ENCODE measurements at places on chromosomes 1 and 21.

DNA sequence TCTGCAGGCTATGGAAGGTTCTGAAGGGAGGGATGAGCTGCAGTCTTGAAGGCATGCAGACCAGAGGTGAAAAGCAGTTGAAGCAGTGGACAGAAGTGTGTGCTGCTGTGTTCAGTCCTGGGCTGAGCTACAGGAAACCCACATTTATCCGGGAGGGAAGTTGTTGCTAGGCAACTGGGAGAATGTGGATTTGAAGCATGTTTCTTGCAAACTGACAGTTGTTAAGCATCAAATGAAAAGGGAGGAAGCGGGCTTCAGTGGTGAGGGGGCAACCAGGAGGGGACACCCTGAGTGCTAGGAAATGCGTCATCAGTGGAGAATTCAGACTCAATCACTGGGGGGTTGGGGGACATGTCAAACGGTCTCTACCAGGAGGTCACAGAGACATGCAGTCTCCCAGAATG lies 28.7 kb downstream of the ABCA4 start:
- no peak for DNase-seq

- DNase-seq = no peak
Measured at GRCh38 chr1:203038217-203038741, 12.0 kb downstream of the PPFIA4 start.

DNA sequence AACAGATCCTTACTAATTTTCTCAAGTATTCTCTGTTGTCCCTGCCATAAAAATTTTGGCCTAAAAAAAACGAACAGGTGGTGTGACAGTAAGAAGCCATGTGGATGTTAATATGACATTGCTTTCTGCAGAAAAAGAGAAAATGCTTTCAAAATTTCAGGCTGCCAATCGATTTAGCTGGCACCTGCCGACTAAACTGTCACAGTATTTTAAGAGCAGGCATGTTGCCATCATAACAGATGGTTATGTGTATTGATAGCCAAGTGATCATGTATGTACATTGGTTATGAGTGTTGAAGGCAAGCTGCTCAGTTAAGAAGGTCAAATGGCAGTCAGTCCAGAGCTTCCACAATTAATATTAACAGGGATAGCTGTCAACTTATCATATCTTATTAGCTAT lies 1017.0 kb downstream of the MRPL39 start:
- no peak for DNase-seq

GRCh38 chr1:220925707-220926106 lies 46.5 kb downstream of the HLX start:
- no peak for DNase-seq

DNA sequence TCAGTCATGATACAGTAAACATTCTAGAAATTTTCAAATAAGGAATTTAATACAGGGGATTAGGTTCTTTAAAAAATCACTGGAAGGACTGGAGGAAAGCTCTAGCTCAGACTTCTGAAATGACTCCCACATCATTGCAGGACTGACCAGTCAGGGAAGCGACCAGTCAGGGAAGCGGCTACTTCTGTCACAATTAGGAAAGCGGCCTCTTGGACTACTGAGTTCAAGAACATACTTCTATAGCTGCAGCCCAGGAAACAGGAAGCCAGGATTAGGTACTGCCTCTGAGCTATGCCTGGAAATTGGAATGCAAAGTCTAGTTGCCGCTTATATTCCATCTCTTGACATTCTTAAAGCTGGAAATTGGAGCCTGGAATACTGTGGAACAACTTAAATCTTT lies 45.5 kb downstream of the USP25 start:
- DNase-seq = no peak

DNA sequence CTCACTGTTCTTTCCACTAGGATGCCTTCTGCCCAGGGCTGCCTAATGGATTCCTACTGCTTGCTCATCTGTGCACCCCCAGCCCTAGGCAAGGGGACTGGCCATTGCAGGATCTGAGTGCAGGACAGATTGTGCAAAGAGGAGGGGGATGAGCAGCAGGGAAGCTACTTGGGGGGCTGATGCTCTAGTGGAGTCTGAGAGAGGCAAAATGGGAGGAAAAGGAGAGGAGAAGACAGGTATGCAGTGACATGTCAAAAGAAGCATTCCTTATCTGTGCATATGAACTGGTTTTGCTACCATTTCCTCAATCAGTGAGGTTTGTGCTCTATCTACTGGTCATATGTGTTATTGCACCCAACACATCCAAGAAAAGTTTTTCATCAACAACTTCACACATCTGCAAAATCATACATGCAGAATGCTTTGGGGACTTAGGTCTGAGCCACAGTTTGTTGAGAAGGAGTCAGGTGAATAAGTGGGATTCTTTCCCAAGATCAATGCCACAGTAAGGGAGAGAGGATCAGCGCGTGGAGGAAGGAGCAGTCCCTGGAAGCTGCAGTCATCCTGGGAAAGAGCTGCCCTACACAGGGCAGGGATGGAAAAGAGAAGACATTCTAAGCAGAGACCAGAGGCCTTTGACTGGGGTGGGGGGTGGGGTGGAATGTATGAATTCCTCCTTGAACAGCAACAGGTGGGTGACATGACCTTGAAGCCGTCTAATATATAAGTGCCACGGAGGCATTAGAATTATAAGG lies 14.4 kb downstream of the SLC5A9 start:
- DNase-seq = no peak

- DNase-seq = no peak
Measured at GRCh38 chr1:230609208-230609607, 33.1 kb upstream of the COG2 start.

- DNase-seq = no peak
Measured at GRCh38 chr1:152053375-152053774, 16.6 kb upstream of the S100A11 start.

GRCh38 chr1:115832651-115833050 lies 8.3 kb downstream of the NHLH2 start:
- DNase-seq = no peak

- no peak for DNase-seq
Measured at GRCh38 chr1:28666806-28667205, 1.8 kb upstream of the GMEB1 start.

- no peak for DNase-seq
Measured at GRCh38 chr1:186741640-186742039, 61.4 kb upstream of the PTGS2 start.

- DNase-seq = no peak
Measured at GRCh38 chr1:184405094-184405800, 18.4 kb downstream of the C1orf21 start.

DNA sequence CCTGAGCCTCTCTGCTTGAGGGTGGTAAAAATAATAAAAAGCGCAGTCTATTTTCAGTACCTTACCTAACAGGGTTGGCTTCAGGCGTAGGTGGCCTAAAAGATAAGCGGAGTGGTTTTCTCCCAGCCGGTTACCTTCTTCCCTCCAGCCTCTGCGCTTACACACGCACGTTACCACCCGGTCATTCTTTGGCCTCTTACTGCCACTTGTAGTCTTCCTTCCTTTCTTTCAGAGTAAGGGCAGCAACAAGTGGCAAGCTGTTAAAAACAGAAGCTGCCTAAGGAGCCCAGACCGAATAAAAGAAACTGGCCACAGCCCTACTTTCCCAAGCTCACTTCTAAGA lies 35.4 kb downstream of the CLCA1 start:
- DNase-seq = no peak

- DNase-seq = no peak
Measured at GRCh38 chr1:242754926-242755325, 230.4 kb upstream of the PLD5 start.

DNA sequence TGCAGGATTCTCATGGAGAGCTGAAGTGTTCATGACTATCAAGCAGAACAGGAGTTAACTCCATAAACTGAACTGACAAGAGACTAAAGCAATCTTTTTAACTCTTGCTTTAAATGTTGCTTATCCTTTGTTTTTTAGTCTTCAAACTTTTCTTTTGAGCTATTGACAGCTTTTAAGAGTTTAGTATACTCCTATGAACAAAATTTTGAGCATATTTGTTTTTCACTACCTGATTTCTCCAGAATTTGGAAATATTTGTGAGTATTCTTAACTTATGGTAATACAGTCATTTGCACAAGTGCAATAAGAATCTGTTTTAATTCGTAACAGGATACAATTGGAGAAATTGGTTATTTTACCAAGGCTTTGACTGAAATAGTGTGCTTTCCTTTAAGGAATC lies 7.2 kb downstream of the DNAI4 start:
- no peak for DNase-seq

DNA sequence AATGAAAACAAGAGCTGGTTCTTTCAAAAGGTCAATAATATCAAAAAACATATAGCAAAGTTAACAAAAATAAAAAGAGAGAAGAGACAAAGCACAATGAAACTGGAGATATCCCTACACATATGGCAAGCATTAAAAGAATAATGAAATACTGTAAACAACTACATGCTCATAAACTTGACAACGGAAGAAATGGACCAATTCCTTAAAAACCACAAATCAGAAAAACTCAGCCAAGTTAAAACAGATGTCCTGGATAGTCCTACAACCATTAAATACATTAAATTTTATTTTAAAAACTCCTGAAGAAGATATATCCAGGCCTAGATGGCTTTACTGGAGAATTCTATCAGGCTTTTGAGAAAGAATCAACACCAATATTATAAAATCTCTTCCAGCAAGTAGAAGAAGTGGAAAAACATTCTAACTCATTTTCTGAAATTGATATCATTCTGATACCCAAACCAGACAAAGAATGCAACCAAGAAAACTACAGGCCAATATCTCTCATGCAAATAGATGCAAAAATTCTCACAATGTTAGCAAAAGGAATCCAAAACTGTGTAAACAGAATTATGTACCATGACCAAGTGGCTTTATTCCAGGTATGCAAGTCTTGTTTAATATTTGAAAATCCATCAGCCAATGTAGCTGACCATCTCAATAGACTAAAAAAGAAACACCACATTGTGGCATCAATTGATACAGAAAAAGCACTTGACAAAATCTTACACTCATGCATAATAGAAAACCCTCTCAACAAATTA lies 56.1 kb upstream of the LRRC7 start:
- no peak for DNase-seq

- no peak for DNase-seq
Measured at GRCh38 chr1:167774710-167775109, 52.9 kb downstream of the MPZL1 start.

DNA sequence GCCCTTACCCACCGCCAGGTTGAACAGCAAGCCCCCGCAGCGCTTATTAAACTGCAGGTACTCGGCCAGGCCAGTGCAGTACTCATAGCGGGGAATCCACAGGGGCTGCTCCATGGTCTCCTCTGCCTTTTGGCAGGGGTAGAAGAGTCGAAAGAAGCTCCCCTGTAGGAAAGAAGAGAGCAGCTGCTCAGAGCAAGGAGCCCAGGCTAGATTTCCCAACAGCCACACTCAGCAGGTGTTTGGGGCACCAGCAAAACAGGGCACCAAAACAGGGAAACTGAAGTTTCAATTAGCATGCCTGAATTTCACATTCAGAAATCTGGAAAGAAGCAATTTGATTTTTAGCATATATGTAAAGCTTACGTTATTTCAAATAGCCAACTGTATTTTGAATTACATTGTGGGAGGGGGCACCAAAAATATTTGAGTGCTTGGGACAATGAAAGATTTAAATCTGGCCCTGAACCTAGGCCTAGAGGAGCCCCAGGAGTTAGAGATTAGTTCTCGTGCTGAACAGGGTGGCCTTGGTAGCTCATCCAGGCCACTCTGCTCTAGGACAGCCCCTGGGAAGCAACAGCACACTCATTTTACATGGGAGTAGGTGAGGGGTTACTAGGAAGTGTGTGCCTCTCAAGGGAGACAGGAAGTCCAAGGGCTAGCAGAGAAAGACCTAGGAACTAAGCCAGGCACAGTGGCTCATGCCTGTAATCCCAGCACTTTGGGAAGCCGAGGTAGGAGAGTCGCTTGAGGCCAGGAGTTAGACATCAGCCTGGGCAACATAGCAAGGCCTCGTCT lies 8.2 kb downstream of the PAFAH2 start:
- no peak for DNase-seq

- DNase-seq = no peak
Measured at GRCh38 chr1:228978484-228979324, 243.4 kb downstream of the RHOU start.

DNA sequence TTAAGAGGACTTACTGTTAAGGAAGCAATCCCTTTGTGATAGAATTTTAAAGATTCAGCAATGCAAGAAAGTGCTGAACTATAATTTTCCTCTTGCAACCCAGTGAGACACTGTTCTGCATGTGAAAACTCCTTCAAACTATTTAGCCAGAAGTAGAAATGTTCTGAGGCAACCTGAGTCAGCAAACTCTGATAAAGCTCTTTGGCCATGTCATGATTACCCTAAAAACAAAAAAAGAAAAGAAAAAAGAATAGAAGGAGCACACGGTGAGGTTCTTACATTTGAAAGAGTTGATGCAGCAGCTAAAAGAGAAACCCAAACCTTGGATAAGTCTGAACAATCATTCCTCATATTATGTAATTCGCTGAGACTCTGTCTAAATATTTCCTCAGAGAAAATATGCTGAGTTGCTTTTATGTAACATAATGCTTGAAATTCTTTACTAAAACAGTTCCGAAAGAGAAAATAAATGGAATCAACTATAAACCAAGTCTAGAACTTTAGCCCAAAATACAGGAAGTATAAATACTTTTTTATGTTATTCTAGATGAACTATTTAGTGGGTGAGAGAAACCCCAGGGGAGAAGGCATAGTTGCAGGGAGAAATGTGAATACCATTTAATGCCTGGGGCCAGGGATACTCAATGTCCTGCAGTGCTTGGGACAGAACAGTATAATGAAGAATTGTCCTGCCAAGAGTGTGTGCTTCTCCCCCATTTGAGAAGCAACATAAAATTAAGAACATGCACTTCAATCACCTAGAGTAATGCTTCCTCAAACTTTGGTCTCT lies 60.0 kb downstream of the INTS7 start:
- DNase-seq = no peak

- no peak for DNase-seq
Measured at GRCh38 chr1:56758135-56758534, 61.1 kb downstream of the FYB2 start.

- DNase-seq = no peak
Measured at GRCh38 chr1:196115646-196116045, 492.6 kb downstream of the KCNT2 start.

- DNase-seq = no peak
Measured at GRCh38 chr1:58618303-58618702, 41.3 kb upstream of the TACSTD2 start.

- no peak for DNase-seq
Measured at GRCh38 chr1:203056012-203056411, 29.7 kb downstream of the PPFIA4 start.

GRCh38 chr1:167165948-167166689 lies 54.6 kb upstream of the POU2F1 start:
- no peak for DNase-seq

DNA sequence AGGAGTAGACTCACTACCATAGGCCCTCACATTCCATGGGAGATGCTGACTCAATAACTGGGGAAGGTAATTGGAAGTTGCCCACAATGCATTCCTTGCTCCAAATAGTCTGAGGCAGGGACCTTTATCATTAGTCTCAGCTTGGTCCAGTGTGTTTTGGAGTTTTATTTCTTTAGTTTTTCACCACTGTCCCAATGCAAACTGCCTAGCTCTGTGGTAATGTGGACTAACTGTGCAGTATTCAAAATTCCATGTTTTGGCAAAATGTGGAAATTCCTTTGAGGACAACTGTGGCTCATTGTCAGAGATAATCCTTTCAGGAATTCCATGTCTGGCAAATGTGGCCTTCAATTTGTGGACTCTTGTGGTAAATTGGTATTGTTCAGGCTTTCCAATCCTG lies 78.1 kb upstream of the PAPPA2 start:
- DNase-seq = no peak

GRCh38 chr1:167404161-167404888 lies 114.0 kb downstream of the CD247 start:
- DNase-seq = no peak
